ENCODE measurements at places on chromosomes 7 and 10.

- H3K27me3 ChIP-seq: no peaks in the 10 kb centered on the region
- H3K27ac ChIP-seq: no peak overlapping the region
- DNase-seq: no peak
- no peak overlapping the region for H3K4me3 ChIP-seq
- peaks cover 4% of the 10 kb centered on the region for H3K36me3 ChIP-seq
Measured at GRCh38 chr7:35015346-35015859, 21.9 kb downstream of the DPY19L1 start.

GRCh38 chr10:28719789-28720436, 42.6 kb downstream of the BAMBI start:
- H3K36me3 ChIP-seq: no peaks in the 10 kb centered on the region
- H3K4me1 ChIP-seq: no peaks in the 10 kb centered on the region
- H3K27me3 ChIP-seq: peaks cover 33% of the 10 kb centered on the region
- no peak for DNase-seq

DNA sequence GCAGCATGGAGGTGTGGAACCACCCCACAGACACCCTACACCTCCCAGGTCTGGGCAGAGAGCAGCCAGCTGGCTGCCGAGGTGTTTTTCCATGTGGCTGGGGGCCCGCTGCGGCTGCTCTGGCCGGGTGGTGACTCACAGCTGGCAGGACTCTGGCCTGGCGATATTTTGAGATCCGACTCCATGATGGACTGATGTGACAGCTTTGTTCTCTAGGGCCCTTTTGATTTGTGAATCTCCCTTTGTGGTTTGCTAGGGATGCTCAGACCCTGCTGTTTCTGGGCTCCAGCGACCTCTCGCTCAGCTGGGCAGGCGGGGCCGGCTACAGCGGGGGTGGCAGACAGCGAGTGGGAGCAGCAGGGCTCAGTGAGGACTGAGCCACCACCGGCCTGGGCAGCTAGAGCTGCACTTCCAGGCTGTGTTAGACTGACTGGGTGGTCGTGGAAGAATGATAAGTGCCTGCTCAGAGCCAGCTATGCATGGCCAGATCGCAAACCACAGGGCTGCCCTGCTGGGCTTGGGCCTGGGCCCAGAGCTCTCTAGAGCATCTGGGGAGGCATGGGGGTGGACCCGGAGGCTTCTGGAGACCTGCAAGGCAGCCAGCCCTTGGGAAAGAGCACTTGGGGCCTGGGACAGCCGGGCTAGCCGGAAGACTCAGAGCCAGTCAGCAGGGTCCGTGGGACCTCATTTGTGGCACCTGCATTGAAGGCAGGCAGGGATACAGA, 46.2 kb upstream of the GDF10 start:
- H3K27ac ChIP-seq: peak overlapping the region; percentile 17
- H3K4me3 ChIP-seq: no peak overlapping the region
- peaks cover 2% of the 10 kb centered on the region for H3K36me3 ChIP-seq

GRCh38 chr10:88383276-88383675, 199.8 kb downstream of the RNLS start:
- H3K27me3 ChIP-seq: no peaks in the 10 kb centered on the region
- DNase-seq: no peak
- H3K27ac ChIP-seq: no peak overlapping the region
- H3K4me1 ChIP-seq: peaks cover 19% of the 10 kb centered on the region
- H3K36me3 ChIP-seq: peaks cover 9% of the 10 kb centered on the region
- no peak overlapping the region for H3K4me3 ChIP-seq

DNA sequence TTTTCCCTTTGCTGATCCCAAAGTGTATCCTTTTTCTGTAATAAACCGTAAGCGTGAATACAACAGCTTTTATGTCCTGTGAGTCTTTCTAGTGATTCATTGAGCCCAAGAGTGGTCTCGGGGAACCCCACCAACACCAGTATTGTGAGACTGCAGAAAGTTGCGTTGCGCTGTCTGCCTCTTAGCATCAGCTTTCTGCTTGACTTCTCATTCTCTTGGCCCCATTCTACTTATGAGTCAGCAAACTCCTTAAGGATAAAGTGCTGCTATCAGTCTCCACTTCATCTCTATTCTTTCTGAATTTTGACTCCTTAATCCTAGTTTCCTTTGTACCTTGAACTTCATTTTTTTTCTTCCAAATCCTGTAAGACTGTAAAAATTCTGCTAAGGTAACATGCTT, 184.3 kb upstream of the MBL2 start:
- no peak overlapping the region for H3K4me3 ChIP-seq
- H3K27me3 ChIP-seq: no peaks in the 10 kb centered on the region
- H3K36me3 ChIP-seq: no peaks in the 10 kb centered on the region

DNA sequence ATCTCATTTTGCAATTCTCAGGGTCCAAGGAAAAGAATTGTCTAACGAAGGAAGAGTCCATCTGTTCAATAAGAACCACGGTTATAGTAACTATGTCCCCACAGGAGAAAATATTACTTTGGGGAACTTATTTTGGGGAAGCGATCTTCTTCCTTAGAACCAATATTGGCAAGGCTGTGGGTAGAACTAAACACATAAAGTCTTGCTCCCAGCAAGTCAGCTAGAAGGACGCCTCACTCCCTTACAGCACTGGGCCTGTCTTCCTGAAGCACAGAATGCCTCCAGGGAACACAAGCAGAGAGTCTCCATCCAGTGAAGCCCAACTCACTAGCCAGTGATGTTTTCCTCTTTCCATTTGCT, 30.2 kb downstream of the C10orf71 start:
- no peaks in the 10 kb centered on the region for H3K27me3 ChIP-seq
- no peak for DNase-seq
- no peaks in the 10 kb centered on the region for H3K36me3 ChIP-seq
- no peak overlapping the region for H3K4me3 ChIP-seq

- no peak overlapping the region for H3K27ac ChIP-seq
- no peak for DNase-seq
- H3K36me3 ChIP-seq: no peaks in the 10 kb centered on the region
- H3K4me3 ChIP-seq: no peak overlapping the region
Measured at GRCh38 chr7:80635998-80636397, 2.4 kb upstream of the CD36 start.

DNA sequence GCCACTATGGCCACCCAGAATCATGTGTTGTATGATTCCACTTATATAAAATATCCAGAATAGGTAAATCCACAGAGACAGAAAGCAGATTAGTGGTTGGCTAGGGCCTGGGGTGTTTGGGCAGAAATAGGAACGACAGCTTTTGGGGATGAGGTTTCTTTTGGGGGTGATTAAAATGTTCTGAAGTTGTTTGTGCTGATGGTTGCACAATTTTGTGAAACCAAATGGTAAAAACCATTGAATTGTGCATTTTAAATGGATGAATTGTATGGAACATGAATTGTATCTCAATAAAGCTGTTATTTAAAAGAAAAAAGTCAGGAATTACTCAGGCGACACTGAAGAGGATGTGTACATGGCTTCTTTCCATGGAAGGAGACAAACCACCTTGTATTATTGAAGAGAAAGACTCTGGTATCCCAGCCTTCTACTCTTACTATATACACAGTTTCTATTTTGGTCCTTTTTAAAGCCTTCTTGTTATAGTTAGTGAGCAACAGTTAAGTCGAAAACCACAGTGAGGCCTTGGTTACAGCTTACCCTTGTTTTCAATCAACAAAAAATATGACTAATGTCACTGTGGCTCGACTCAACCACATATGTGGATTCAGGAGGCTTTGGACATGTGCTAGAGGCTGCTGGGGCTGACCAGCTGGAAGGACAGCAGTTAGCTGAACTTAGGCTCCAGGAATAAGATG, 57.1 kb upstream of the KMT2E start:
- peak; percentile 88 for DNase-seq
- H3K27ac ChIP-seq: peak overlapping the region; percentile 100
- peaks cover 50% of the 10 kb centered on the region for H3K4me1 ChIP-seq
- peak overlapping the region; percentile 72 for H3K4me3 ChIP-seq
- H3K36me3 ChIP-seq: peaks cover 55% of the 10 kb centered on the region

- H3K4me3 ChIP-seq: no peak overlapping the region
- H3K36me3 ChIP-seq: peaks cover 2% of the 10 kb centered on the region
- no peaks in the 10 kb centered on the region for H3K27me3 ChIP-seq
- no peak overlapping the region for H3K27ac ChIP-seq
Measured at GRCh38 chr10:61760943-61761824, 98.5 kb downstream of the CABCOCO1 start.

GRCh38 chr10:78777867-78778266, 290.9 kb upstream of the ZMIZ1 start:
- H3K4me3 ChIP-seq: no peak overlapping the region
- DNase-seq: no peak
- H3K4me1 ChIP-seq: no peaks in the 10 kb centered on the region
- H3K27ac ChIP-seq: no peak overlapping the region
- no peaks in the 10 kb centered on the region for H3K36me3 ChIP-seq

DNA sequence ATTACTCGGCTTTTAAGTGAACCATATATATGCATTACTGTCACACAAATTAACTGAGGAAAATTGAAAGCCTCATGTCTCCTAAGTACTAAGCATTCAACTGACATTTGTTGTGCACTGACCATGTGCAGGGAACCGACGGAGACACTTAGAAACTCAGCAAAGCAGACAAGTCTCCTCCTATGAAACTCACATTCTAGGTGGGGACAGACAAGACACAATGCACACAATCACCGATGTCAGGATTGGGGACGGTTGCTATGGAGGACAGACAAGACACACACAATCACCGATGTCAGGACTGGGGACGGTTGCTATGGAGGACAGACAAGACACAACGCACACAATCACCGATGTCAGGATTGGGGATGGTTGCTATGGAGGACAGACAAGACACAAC, 134.0 kb downstream of the PTPRN2 start:
- H3K4me3 ChIP-seq: no peak overlapping the region
- no peaks in the 10 kb centered on the region for H3K4me1 ChIP-seq
- H3K36me3 ChIP-seq: no peaks in the 10 kb centered on the region
- H3K27me3 ChIP-seq: no peaks in the 10 kb centered on the region
- no peak for DNase-seq

All from activated CD4-positive, alpha-beta T cell treated with anti-CD3 and anti-CD28 coated beads, Interleukin-2, amount 10 ng/mL, durations not matched to agents 24 days and 14 days (primary cell).